ENCODE measurements at places on chromosomes 2 and 18.

GRCh38 chr2:3180082-3180908 is 197.3 kb downstream of the EIPR1 start:
- no peak for DNase-seq

DNA sequence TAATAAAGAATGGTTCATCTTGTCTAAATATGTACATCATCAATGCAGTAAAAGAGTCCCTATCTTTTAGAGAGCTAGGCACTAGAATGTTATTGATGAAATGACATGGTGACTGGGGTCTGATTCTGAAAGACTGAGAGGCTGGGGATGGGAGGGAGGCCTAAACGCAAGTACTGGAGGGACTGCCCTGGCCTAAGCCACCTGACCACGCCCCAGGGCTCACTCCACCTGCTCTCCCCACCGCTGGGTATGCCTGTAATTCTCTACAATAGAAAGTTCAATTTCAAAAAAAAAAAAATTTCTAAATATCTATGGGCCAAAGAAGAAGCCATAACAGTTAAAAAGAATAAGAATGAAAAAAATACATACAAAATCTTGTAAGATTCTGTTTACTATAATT is 194.0 kb downstream of the HDAC4 start:
- DNase-seq, result no peak

GRCh38 chr2:29446847-29447246 is 331.6 kb downstream of the CLIP4 start:
- no peak for DNase-seq

- no peak for DNase-seq
Measured at GRCh38 chr2:108243566-108243965, 3.8 kb downstream of the SULT1C3 start.

DNA sequence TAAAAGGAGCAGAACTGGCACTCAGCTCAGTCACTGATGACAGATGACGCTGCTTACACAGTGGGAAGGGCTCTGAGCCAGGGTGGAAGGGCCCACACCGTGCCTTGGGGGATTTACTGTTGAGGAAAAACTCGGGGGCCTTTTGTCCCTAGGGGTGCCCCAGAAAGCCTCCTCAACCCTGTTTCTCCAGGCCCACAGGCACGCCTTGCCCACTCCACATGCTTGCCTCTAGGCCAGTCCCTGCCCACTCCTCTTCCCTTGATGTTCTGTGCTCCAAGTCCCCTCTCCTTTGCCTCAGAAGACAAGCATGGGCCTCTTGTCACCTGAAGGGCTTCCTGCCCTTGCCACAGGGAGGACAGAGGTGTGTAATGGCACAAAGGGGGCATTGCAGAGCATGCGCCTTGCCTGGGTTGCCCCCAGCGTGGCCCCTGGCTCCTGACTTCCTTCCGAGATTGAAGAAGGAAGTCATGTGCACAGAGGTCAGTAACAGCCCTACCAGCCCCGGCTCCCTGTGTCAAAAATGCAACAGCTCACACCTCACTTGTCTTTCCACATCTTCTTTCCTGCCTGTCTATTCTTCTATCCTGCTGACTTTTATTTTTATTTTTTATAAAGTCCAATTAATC is 65.1 kb downstream of the LIPG start:
- no peak for DNase-seq

- DNase-seq, result no peak
Measured at GRCh38 chr18:13514558-13514957, 211.8 kb downstream of the FAM210A start.
